Testis (tissue), 5 donors: ENCODE measurements at places on chromosomes 2 and 18.

GRCh38 chr18:76490033-76490432, 5.0 kb downstream of the ZNF516 start:
- H3K36me3 ChIP-seq: no peaks in the 10 kb centered on the region
- DNase-seq: no peak
- no peaks in the 10 kb centered on the region for H3K27me3 ChIP-seq

GRCh38 chr2:123179526-123179925, 845.6 kb upstream of the CNTNAP5 start:
- DNase-seq: no peak
- no peaks in the 10 kb centered on the region for H3K4me1 ChIP-seq
- no peak overlapping the region for H3K4me3 ChIP-seq
- H3K27me3 ChIP-seq: no peaks in the 10 kb centered on the region
- H3K36me3 ChIP-seq: no peaks in the 10 kb centered on the region

- DNase-seq: no peak
- H3K4me1 ChIP-seq: peaks cover 4% of the 10 kb centered on the region
- no peaks in the 10 kb centered on the region for H3K27me3 ChIP-seq
- H3K36me3 ChIP-seq: no peaks in the 10 kb centered on the region
- no peak overlapping the region for H3K27ac ChIP-seq
These were observed 184.2 kb downstream of the TMEM247 start for GRCh38 chr2:46663614-46664013.

- H3K4me3 ChIP-seq: no peak overlapping the region
- no peaks in the 10 kb centered on the region for H3K4me1 ChIP-seq
- H3K36me3 ChIP-seq: no peaks in the 10 kb centered on the region
- H3K27ac ChIP-seq: no peak overlapping the region
These were observed 31.3 kb upstream of the C1D start for GRCh38 chr2:68094111-68094510.

DNA sequence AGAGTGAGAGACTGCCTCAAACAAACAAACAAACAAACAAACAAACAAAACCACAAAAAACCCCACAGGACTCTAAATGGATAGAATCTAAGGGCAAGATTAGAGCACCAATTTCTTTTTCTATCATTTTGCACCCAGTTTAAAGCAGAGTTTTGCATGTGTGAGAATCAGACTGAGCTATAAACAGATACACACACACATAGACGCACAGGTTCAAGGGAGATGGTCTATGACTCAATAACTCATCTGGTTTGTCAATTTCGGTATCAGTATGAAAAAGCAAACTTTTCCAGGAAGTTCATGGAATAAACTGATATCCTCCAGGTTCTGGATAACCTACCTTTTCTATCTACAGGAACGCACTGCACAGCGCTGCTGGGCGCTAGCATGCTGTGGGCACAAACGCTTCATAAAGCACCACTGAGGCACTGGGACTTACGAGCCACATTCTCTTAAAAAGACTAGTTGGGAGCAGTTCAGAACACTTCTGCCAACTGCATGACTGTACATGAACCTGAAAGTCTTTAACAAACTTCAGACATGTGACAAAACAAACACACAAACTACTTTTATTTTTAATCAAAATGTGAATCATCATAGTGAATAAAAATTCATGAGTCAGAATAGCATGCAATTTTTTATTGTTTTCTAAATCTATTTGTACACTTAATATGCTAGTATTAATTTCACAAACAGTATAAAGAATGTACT, 46.6 kb downstream of the ID2 start:
- no peak overlapping the region for H3K27ac ChIP-seq
- H3K36me3 ChIP-seq: no peaks in the 10 kb centered on the region
- H3K4me3 ChIP-seq: no peak overlapping the region
- H3K4me1 ChIP-seq: no peaks in the 10 kb centered on the region
- no peak for DNase-seq
